ENCODE measurements at places on chromosomes 7 and 10. TPM values are rescaled to one million over a fixed set of nuclear protein-coding genes. Genes with fewer than 3 reads are reported as not detected.

Gene SPDYE5
- not detected for total RNA-seq

- DNase-seq = no peak
Observed at GRCh38 chr7:43004082-43004481, 71.9 kb downstream of the MRPL32 start.

Gene FZD8
- total RNA-seq = 3.6 TPM

Gene SRRM3
- 0.18 TPM for total RNA-seq

DNA sequence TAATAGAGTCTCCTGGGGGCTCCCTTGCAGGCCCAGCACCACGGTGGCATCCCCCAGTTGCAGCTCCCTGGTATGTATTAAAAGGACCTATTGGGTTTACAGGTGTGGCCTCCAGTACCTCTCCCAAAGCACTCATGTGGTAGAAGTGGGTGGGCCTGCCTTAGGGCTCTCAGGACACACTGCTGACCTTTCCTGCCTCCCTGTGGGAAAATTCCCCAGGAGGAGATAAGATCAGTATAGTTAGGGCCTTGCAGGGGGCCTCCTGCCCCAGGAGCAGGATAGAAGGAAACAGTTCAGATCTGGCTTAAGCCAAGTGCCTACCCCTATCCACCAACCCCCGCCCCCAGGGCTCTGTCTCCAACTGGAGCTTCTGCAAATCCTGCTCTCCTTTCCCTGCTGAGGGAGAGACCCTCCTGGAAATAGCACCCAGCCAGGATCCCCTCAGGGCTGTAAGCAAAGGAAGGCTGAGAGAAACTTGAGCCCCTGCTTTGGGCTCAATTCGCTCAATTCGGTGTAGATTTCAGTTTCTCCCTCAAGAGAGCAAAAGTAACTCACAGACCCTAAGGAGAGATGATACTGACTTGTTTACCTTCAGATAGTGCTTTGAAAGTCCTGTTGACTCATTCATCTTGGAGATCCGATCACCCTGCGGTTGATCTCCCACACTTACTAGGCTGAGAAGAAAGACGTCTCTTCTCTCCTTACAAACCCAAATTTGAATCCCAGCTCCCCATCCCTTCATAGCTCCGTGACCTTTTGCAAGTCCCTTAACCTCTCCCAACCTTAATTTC lies 130.6 kb downstream of the WDR11 start:
- no peak for DNase-seq

- no peak for DNase-seq
Observed at GRCh38 chr7:159114096-159114495, 30.6 kb downstream of the VIPR2 start.

GRCh38 chr7:93142127-93142526 lies 6.1 kb downstream of the SAMD9L start:
- DNase-seq = no peak

GRCh38 chr7:84231157-84231556 lies 36.6 kb upstream of the SEMA3A start:
- peak; percentile 80 for DNase-seq

- no peak for DNase-seq
Observed at GRCh38 chr10:1624240-1624639, 113.1 kb downstream of the ADARB2 start.

- no peak for DNase-seq
Observed at GRCh38 chr10:86642021-86642420, 12.3 kb upstream of the OPN4 start.

Gene KCNH2
- total RNA-seq = 0.56 TPM

- DNase-seq = peak; percentile 67
Observed at GRCh38 chr7:26155531-26156375, 3.8 kb downstream of the NFE2L3 start.

Gene GLI3
- total RNA-seq = 1.7 TPM

DNA sequence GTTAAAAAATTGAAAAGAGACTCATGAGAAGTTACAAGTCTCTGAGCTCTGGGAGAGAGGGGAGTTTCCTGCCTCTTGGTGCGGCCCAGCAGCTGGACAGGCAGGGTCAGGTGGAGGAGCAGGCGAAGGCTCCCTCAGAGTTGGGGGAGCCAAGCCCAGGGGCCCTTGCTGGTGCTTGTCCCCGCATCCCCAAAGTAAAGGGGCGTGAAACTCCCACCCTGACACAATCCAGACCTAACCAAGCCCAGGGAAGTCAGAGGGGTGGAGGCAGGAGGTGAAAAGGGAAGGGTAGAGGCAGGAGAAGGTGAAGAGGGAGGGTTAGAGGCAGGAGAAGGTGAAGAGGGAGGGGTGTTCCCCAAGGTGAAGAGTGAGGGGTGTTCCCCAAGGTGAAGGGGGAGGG lies 322.8 kb downstream of the GLRX3 start:
- DNase-seq = no peak

Gene HMX3
- total RNA-seq = not detected
